SW480 (cell line): ENCODE measurements at places on chromosomes 5 and 9.

DNA sequence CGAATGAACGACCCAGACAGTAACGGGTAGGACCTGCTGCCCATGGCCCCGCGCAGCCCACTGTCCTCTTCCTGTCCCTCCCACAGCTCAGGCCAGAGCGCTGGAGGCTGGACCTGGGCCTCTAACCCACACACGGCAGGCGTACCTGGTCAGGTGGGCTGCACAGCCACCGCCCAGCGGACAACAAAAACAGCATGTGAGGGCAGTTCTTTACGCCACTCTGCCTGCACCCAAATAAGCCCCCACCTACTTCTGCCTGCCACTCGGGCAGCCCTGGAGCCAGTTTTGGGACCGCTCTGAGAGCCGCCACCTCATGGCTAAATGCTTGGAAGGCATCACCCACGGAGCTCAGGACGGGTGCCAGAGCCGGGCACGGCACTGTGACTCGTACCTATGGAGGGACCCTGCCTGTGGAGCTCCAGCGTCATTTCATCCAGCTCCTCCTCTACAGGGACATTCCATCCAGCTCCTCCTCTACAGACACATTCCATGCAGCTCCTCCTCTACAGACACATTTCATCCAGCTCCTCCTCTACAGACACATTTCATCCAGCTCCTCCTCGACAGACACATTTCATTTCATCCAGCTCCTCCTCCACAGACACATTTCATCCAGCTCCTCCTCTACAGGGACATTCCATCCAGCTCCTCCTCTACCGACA is 18.9 kb downstream of the CLPTM1L start:
- DNase-seq, result peak; percentile 71

GRCh38 chr5:71482132-71482531 is 26.7 kb downstream of the BDP1 start:
- no peak for DNase-seq

DNA sequence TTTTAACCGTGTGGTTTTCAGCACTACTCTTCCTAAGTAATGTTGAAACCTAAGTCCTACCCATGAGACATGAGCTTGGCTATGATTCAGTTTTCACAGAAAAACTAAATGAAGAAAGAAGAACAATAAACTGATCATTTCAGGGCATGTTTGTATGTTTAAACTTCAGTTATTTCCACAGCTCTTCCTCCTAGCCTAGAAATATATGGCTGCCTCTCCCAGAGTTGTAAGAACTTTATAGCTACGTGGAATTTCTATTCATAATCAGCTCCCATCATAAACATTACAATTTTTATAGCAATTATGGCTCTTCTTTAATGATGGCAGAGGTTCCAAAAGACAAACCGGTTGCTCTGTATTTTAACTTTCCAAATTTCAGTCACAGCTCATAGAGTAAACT is 314.7 kb upstream of the ADAMTSL1 start:
- DNase-seq, result no peak

- no peak for DNase-seq
Measured at GRCh38 chr5:62386824-62387223, 16.9 kb downstream of the DIMT1 start.

GRCh38 chr5:90909101-90909503 is 350.5 kb downstream of the ADGRV1 start:
- no peak for DNase-seq

- DNase-seq, result no peak
Measured at GRCh38 chr9:137018761-137019559, 9.1 kb downstream of the ABCA2 start.
